Naive thymus-derived CD4-positive, alpha-beta T cell (primary cell): ENCODE measurements at places on chromosomes 11 and 22.

DNA sequence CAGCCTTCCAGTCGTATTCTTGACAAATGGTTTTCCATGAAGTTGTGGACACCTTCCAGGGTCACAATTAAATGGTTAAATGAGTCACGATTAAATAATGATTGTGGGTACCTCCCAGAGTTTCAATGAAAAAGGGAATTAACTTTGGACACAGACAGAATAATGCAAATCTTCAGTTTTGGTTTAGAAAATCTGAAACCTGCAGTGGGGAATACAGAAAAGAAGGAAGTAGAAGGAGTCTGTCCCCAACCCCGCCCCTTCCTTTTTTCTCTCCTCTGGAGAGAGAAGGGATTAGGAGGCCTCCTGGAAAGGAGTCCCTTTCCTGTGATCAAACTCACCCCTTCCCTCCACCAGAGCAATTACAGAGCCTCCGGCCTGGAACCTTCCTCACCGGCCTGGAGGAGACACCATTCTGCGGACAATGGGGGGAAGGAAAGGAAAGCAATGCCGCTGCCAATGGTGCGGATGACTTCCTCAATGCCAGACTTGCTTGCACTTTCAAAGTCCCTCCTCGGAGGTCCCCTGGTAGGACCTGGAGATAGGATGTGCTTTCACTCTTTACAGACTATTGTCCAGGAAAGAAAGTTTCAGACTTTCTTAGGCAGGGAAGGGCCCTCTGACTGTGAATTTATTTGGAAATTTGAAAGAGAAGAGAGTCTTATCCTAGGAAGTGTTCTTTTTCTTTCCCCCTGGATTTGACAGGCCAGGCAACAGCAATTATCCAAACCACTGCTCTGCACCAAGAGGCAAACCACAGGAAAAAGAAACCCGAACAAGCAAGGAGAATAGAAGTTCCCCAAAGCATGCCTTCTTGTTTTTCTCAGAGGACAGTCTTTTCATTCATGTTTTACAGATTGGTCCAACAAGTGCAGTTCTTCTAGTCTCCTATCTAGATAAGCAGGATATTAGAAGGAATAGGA, 86.8 kb downstream of the PTPRJ start:
- no peak for DNase-seq
- no peak overlapping the region for H3K27ac ChIP-seq
- H3K4me3 ChIP-seq = no peak overlapping the region
- H3K27me3 ChIP-seq = no peaks in the 10 kb centered on the region

GRCh38 chr11:126477535-126478305, 122.2 kb downstream of the ST3GAL4 start:
- H3K27ac ChIP-seq = no peak overlapping the region
- H3K27me3 ChIP-seq = no peaks in the 10 kb centered on the region
- H3K36me3 ChIP-seq = no peaks in the 10 kb centered on the region
- no peak for DNase-seq
- H3K4me1 ChIP-seq = peaks cover 13% of the 10 kb centered on the region

DNA sequence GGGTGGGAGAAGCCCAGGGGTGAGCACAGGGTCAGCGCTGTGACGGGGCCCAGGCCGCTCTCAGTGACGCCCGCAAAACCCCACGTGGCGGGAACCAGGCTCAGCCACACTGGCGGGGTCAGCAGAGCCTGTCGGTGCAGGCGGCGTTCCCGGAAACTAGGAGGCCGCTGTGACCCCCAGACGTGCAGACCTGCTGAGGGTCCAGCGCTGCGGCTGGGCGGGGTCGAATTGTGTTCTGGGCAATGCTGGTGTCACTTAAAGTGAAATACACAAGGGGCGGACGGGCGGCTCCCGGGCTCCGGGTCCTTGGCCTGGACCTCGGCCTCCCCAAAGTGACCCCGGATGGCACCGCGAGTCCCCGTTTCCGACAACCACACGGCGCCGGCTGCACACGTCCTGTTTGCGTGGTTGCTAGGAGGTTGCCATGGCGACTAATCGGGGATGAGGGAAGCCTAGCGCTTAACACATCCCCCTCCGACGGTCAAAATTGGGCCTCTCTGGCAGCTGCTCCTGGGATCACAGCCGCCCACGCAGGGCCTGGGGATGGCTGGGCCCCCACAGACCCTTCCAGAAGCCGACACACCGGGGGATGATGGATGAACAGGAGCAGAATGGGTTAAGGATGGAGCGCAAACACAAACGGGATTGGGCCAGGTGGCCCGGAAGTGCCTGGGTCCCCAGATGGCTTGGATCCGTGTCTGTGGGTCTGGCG, 81.7 kb upstream of the PRR5 start:
- peak; percentile 90 for DNase-seq
- H3K27ac ChIP-seq = peak overlapping the region; percentile 44
- no peak overlapping the region for H3K4me3 ChIP-seq
- no peaks in the 10 kb centered on the region for H3K36me3 ChIP-seq
- H3K4me1 ChIP-seq = peaks cover 6% of the 10 kb centered on the region
- no peaks in the 10 kb centered on the region for H3K27me3 ChIP-seq

DNA sequence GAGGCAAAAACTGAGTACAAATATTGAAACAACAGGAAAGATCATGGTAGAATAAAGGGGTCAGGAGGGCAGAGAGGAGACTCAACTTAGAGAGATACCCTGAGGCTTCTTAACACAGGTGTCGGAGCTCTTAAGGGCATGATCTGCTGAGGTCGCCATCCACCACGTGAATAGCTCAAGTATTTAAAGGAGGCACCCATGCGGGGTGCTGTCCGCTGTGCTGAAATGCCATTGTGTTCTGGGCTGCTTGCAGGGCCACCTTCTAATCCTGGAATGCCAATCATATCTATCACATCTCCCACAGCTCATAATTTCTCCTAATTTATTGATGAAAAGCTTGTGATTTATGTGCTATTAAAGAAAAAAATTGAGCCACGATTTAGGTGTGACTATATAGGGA, 90.2 kb downstream of the SEZ6L start:
- no peaks in the 10 kb centered on the region for H3K4me1 ChIP-seq
- H3K27ac ChIP-seq = no peak overlapping the region
- no peak overlapping the region for H3K4me3 ChIP-seq
- no peaks in the 10 kb centered on the region for H3K36me3 ChIP-seq

GRCh38 chr11:47179655-47179991, 2.9 kb upstream of the ARFGAP2 start:
- H3K4me3 ChIP-seq = no peak overlapping the region
- H3K36me3 ChIP-seq = peaks cover 13% of the 10 kb centered on the region
- no peaks in the 10 kb centered on the region for H3K27me3 ChIP-seq
- peak; percentile 35 for DNase-seq
- no peak overlapping the region for H3K27ac ChIP-seq

- H3K27me3 ChIP-seq = no peaks in the 10 kb centered on the region
- no peak overlapping the region for H3K4me3 ChIP-seq
- no peaks in the 10 kb centered on the region for H3K4me1 ChIP-seq
- DNase-seq = no peak
- peaks cover 5% of the 10 kb centered on the region for H3K36me3 ChIP-seq
Measured at GRCh38 chr11:125091247-125091876, 20.1 kb downstream of the TMEM218 start.

GRCh38 chr11:65274735-65275682, 13.2 kb downstream of the POLA2 start:
- H3K4me1 ChIP-seq = no peaks in the 10 kb centered on the region
- no peak for DNase-seq
- H3K27ac ChIP-seq = no peak overlapping the region
- no peak overlapping the region for H3K4me3 ChIP-seq

- H3K27ac ChIP-seq = no peak overlapping the region
- no peaks in the 10 kb centered on the region for H3K27me3 ChIP-seq
- peaks cover 17% of the 10 kb centered on the region for H3K4me1 ChIP-seq
Measured at GRCh38 chr22:46754110-46754799, 8.2 kb upstream of the TBC1D22A start.

- H3K4me3 ChIP-seq = no peak overlapping the region
- H3K36me3 ChIP-seq = no peaks in the 10 kb centered on the region
- H3K4me1 ChIP-seq = peaks cover 12% of the 10 kb centered on the region
- DNase-seq = no peak
- no peak overlapping the region for H3K27ac ChIP-seq
- H3K27me3 ChIP-seq = no peaks in the 10 kb centered on the region
Measured at GRCh38 chr11:3810446-3810845, 2.1 kb downstream of the PGAP2 start.

GRCh38 chr11:67464411-67465188, 4.5 kb downstream of the TMEM134 start:
- peak overlapping the region; percentile 66 for H3K4me3 ChIP-seq
- peak; percentile 89 for DNase-seq
- no peaks in the 10 kb centered on the region for H3K27me3 ChIP-seq
- peaks cover 4% of the 10 kb centered on the region for H3K36me3 ChIP-seq
- peaks cover 20% of the 10 kb centered on the region for H3K4me1 ChIP-seq

DNA sequence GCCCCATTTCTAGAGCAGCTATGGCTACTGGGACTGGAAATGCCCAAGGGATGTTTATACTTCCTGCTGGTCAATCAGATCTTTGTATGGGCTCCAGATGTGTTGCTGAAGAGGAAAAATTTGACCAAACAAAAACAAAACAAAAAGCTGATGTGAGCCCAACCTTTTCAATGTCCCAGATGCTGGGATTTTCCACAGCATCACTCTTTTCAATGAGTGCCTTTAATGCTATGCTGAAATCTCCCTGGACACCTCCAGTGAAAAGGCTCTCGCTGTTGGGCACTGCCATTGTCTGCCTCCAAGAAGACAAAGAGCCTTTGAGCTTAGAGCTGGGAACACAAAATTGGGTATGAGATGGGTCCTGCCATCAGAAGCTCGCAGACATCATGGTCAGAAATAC, 671.9 kb downstream of the NTM start:
- no peak for DNase-seq
- no peaks in the 10 kb centered on the region for H3K27me3 ChIP-seq
- no peak overlapping the region for H3K4me3 ChIP-seq
- no peak overlapping the region for H3K27ac ChIP-seq

DNA sequence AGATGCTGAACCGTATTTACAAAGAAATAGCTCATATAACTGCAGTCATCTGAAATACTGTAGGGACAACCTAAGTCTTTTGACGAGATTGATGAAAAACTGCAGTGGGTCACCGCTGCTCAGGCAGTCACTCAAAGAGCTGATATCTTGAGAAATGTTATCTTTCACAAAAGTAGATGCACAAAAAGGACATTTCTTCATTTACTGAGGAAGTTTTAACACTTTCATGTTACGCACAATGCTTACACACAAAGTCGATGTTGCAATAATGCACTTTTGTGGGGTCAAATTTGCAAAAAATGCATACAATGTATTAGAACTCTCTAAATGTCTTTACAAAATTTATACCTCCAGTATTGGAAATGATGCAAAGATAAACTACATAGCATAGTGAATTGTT, 16.2 kb upstream of the OR10V1 start:
- H3K27me3 ChIP-seq = no peaks in the 10 kb centered on the region
- no peak overlapping the region for H3K27ac ChIP-seq
- no peaks in the 10 kb centered on the region for H3K4me1 ChIP-seq
- no peaks in the 10 kb centered on the region for H3K36me3 ChIP-seq
- DNase-seq = no peak
- H3K4me3 ChIP-seq = no peak overlapping the region

- no peak overlapping the region for H3K27ac ChIP-seq
- no peak for DNase-seq
- no peaks in the 10 kb centered on the region for H3K4me1 ChIP-seq
- H3K36me3 ChIP-seq = no peaks in the 10 kb centered on the region
Measured at GRCh38 chr22:33300165-33300564, 242.0 kb upstream of the SYN3 start.

DNA sequence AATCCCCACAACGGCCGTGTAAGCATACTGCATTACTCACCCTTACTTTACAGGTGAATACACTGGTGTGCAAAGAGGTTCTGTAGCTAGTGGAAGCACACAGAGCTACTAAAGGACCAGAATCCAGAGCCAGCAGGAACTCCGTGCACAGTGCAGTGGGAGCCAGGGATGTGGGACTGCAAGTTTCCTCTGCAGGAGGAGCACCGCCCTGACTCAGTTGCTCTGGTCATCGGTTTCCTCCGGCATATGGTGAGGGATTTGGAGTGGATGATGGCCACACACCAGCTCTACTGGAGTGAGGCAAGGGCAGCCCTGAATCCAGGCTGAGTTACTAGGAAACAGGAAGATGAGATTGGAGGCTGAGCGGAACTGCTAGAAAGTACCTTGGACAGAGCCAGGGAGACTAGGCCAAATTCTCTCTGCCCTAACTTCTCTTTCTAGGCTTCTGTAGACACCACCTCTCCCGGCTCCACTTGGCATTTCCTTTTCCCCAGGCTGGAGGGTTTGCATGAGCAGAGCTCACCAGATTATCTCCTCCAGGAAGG, 18.2 kb upstream of the C22orf42 start:
- H3K27me3 ChIP-seq = no peaks in the 10 kb centered on the region
- no peak for DNase-seq
- H3K4me1 ChIP-seq = no peaks in the 10 kb centered on the region
- H3K4me3 ChIP-seq = no peak overlapping the region
- no peaks in the 10 kb centered on the region for H3K36me3 ChIP-seq

DNA sequence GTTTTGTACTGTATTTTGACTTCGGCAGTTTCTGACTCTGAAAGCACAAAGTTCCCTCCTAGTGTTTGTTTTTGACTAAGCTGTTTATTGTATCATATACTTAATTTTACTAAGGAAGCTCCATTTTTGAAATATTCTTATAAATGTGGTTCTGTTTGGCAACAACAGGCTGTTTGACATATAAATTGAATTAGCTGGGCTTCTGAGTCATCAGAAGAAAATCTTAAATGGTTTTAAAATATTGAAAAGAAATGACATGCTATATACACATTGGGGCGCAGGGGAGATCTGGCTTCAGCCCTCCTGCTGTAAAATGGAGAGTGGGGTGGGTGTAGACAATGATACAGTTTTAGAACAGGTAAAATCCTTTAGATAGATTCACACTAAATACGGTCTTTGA, 38.6 kb downstream of the SHISA8 start:
- H3K4me1 ChIP-seq = no peaks in the 10 kb centered on the region
- H3K27ac ChIP-seq = no peak overlapping the region
- peaks cover 12% of the 10 kb centered on the region for H3K36me3 ChIP-seq
- no peak overlapping the region for H3K4me3 ChIP-seq
- no peak for DNase-seq
- no peaks in the 10 kb centered on the region for H3K27me3 ChIP-seq

- H3K36me3 ChIP-seq = peaks cover 15% of the 10 kb centered on the region
- H3K27me3 ChIP-seq = no peaks in the 10 kb centered on the region
- H3K4me3 ChIP-seq = no peak overlapping the region
- no peak for DNase-seq
- H3K4me1 ChIP-seq = no peaks in the 10 kb centered on the region
- H3K27ac ChIP-seq = no peak overlapping the region
Measured at GRCh38 chr22:42945736-42946135, 69.2 kb downstream of the PACSIN2 start.
